ENCODE measurements at places on chromosomes 3 and 15.

DNA sequence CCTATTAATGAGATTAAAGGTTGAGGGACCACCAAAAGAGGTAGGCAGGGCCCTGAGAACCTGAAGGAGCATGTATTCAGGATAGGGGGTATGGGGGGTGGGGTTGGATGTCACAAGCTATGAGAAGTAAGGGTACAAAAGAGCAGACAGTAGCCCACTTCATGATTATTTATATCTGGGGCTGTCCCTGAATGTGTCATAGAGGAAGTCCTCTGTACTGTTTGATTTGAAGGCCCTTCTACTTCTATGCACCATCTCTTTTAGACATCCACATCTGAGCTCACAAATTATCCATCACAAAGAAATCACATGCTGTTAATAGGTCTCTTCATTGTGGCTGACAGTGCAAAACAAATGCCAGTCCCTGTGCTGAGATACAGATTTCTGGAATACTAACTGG lies 68.6 kb downstream of the FHIT start:
- no peak for DNase-seq

GRCh38 chr3:184583578-184584451 lies 22.2 kb downstream of the EPHB3 start:
- DNase-seq = no peak

DNA sequence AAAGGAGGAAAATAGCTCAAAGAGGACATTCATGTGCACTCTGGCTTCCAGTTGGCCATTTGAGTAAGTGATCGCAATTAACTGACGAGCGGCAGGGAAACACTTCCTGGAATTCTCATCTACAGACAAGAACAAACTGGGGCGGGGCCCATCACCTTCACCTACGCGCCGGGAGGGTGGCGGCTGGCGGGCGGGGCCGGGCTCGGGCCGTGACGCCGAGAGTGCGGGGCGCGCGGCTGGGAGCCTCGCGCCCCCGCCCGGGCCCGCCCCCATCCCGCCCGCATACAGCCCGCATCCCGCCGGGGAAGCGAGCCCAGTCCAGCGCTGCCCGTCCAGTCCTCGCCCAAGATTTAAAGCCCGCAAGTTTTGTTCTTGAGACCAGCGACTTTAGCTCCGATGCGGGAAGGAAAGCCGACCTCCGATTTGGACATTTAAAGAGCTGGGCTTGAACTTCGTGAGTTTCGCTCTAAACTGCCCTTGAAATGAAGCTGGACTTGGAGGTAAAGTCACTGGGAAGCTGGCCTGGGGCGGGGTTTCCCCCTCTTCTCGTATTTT lies at the start of gene B3GNT5:
Gene B3GNT5, plus strand, starts transcription at position 281 of the 555 bp plus-strand sequence. CDS start 16,546 bp downstream, outside the sequence.
- DNase-seq = no peak

GRCh38 chr3:133853925-133854227 lies 41.8 kb downstream of the RAB6B start:
- DNase-seq = no peak

DNA sequence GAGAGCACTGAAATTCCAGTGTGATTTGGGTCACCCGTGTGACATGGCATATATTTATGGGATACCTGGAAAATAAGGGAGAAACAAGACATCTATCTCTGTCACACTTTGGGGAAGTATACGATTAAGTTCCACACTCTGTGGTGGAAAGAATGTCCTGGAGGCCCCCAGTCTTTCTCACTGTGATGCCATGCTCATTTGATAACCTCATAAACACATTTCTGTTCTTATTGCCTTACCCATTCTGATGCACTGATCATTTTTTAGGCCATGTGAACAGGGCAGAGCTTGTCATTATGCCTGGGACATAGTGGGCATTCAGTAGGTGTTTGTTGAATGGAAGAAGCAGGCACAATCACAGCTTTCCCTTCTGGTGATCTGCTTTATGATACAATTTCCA lies 349.4 kb upstream of the TPRG1 start:
- no peak for DNase-seq

DNA sequence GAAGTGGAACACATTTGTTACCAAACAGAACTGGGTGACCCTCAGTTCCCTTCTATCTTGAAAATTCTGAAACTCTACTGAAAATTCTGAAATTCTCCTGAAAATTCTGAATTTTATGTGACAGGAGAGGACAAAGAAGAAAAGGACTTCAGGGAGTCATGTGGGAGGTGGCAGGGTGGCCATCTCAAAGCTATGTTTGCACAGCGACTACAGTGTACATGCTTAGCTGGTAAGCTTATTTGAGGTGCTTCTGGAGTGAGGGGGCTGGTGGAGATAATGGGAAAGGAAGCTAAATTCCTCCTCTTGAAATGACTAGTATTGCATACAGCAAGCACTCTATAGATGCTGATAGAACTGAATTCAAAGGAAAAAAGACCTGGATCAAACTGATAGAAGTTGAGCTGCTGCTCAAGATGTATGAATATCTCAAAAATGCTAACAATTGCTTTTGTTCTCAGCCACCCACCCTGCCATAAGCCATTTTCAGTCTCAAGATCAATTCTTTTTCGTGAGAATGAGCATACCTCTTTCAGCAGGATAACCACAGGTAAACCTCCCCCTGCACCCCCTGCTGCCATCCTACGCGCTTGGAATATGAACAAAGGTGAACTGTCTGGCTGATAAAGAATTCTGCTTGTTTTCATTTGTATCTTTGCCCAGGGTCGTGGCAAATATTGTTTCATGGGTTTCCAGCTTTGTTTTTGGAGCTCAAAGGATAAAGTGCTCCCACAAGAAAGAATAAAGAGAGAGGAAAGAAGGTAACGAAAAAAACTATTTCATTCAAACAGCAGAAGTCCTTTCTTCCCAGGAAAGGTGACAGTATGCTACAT lies 16.6 kb upstream of the ARHGEF3 start:
- DNase-seq = no peak

DNA sequence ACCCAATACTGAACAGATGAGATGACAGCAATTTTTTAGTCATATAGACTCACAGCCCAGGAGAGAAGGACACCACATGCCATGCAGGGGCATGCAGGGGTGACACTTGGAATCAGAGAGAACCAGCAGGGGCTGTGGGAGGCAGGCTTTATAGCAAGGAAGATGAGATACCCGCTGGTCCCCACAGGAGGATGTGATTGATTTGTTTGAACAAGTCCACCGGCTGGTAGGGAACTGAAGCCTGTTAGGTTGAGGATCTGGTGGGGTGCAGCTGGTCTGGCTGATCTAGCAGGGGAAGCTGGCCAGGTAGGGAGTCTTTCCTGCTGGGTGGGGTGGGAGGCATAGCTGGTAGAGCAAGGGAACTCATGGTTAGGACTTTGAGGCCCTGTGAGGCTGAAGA lies 18.0 kb upstream of the ACAN start:
- DNase-seq = no peak

GRCh38 chr15:75731248-75732151 lies 18.9 kb upstream of the CSPG4 start:
- no peak for DNase-seq

DNA sequence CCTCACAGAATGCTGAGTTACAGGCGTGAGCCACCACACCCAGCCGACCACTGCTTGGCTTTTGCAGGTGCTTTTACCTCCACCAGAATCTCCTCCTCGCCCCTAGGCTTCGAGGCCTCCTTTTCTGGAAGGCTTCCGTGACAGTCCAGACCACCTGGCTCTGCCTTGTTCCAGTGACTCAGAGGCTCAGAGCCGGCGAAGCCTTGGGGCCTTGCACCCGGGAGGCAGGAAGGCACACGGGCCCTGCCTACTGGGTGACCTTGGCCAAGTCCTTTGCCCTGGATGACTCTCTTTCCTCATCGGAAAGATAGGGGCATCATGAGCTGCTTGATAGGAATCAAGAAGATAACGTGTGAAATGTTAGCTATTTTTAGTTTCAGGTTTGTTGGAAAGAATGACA lies 31.3 kb upstream of the FURIN start:
- no peak for DNase-seq

GRCh38 chr3:86563400-86563970 lies 427.5 kb downstream of the VGLL3 start:
- DNase-seq = peak; percentile 2

DNA sequence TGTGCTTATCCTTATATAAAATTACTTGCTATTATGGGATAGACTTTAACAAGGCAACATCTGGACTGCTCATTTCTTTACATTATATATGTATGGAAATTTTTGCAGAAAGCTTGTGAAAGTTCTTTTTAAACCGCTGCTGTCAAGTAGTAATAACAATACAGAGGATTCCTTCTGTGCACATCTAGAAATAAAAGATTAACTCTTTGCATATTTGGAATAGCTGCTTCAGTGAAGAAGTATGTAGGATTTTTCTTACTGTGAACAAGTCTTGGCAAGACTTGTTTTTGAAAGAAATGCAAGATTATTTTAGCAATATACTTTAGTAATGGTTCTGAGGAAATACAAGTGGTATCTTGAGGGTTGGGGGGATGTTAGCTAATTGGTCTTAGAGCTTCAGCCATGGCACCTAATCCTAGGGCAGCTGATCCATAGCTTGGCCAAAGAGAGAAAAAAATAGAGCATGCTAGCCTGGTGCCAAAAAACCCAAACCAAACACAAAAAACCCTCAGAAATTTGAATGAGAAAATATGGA lies 4.3 kb downstream of the PRKCI start:
- DNase-seq = no peak

Data from germinal center (tissue), 1 donor.